Activated T-cell treated with anti-CD3 and anti-CD28 coated beads, Interleukin-2, amount 50 U/mL, for 4 hours (primary cell): ENCODE measurements at places on chromosomes 7 and 10.

DNA sequence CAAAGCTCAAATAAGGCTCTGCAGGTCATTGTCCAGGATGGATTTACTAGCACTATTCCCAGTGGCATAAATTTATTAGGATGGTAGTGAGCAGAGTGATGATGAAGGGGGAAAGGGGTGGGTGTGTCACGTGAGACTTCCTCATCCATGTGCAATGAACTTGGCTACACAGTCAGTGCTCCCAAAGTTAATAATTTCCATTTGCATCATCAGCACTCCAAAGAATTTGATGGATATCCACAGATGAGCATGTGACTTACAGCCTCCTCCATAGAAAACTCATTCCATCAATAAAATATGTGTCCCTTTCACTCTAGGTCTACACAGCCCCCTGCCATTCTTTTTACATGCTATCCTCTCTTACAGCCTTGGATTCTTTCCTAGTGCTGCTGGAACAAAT, 142.6 kb upstream of the PLPP4 start:
- no peak for DNase-seq

DNA sequence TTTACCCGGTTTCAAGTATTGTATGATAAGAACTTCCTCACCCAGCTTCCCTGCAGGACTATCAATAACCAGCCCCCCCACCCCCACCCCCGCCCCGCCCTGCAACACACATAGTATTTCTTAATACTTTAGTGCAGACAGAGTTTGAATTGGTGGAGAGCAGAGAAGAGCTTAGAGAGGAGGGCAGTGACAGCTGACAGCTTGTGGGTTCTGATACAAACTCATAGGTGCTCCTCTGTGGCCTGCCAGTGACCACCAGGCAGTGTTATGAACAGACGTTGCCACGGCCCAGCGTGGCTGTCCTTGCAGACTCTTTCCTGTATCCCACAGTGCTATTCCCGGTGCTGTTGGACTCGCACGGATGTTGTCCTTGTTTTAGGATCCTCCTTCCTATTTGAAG, 186.9 kb upstream of the ADO start:
- no peak for DNase-seq

GRCh38 chr7:144391014-144391413, 12.5 kb downstream of the NOBOX start:
- no peak for DNase-seq

DNA sequence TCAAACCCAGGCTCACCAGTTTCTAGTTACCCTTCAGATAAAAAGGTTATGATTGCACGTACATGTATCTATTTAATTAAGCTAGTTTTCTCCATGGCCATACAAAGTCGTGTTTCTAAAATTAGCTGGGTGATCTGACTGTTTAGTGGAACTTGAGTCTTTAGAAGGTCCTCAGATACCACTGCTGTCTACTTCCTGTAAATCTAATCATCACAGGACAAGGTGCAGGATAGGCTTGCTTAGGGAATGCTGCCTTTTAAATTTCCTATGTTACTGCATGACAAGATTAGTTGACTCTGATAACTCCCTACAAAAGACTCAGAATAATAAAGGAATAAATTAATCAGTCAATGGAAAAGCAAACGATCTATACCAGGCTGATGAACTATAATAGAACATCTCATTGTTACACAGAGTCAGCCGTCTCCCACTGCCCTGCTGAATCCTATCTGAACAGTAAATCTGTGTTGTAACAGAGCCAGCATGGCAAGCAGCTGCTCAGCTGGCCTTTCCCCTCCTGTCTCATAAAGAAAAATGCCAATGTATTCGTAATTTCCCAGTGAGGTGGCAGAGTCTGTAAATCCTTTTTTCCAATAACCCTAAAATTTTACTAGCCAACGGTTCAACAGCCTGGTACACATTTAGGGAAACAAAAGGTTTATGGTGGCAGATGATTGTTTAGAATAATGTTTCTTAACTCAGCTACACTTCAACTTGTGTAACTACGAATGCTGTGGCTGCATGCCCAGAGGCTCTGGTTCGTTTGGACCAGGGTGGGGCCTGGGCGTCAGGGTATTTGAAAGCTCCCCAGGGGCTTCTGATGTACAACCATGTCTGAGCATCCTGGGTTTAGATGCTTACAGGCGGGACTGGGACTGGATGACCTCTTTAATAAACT, 318.0 kb downstream of the PAXIP1 start:
- DNase-seq = no peak

DNA sequence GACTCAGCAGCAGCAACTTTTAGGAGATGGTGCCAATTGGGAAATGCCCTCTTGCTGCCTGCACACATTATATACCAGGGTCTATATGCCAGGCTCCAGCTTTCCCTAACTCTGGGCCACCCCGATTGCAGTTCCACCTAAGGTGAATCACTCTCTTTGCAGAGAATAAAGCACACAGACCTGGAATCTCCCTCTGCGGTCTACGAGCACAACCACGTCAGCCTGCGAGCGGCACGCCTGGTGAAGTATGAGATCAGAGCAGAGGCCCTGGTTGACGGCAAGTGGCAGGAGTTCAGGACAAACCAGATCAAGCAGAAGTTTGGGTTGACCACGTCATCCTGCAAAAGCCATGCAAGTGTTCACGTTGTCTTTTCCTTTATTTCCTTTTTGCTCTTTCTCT, 38.2 kb upstream of the PLEKHA1 start:
- no peak for DNase-seq
